Activated T-cell treated with anti-CD3 and anti-CD28 coated beads for 4 hours (primary cell): ENCODE measurements at places on chromosomes 5 and 9.

GRCh38 chr5:142152384-142152732 is 43.8 kb downstream of the NDFIP1 start:
- no peak for DNase-seq

DNA sequence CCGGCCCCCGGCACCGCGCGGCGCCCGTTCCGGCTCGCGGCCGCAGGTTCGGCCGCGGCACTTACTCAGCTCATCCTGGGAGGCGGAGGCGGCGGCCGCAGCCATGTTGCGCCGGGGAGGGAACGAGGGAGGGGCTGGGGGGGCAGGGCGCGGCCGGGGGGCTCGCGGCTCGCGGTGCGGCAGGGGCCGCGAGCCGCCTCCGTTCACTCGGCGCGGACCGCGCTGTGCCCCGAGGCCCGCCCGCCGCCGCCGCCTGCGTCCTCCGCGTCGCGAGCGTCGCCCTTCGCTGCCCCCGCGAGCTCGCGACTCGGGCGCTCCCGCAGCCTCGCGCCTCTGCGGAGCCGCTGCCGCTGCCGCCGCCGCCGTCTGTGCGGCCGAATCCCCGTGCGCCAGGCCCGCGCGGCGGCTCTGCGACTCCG is 735 bp downstream of the ECPAS start:
- DNase-seq, result peak; percentile 33

- no peak for DNase-seq
Measured at GRCh38 chr5:125346316-125346715, 599.9 kb upstream of the ZNF608 start.

GRCh38 chr5:96962540-96962991 is 26.7 kb downstream of the LNPEP start:
- no peak for DNase-seq

GRCh38 chr5:91898019-91898418 is 514.9 kb upstream of the ARRDC3 start:
- DNase-seq, result no peak

- no peak for DNase-seq
Measured at GRCh38 chr5:145787001-145787400, 48.1 kb downstream of the PRELID2 start.
